ENCODE measurements at places on chromosomes 6 and 20.

GRCh38 chr6:155389130-155389529 lies 66.5 kb downstream of the NOX3 start:
- DNase-seq, result no peak

DNA sequence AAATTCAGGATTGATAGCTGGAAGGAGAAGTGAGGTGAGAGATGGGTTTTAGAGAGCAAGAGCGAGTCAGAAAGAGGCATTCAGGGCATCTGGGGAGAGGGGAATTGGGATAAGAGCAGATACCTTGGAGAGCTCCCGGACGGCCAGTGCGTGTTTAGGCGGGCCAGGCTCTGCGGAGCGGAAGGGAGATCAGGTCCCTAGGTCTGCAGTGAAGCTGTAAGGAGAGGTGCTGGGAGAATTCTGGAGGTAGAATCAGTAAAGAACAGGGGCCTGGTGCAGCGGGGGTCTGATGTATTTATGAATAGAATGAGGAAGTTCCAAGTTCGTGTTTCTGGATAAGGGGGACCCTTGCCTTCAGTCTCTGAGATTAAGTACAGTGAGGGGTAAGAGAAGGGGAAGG lies 47.4 kb upstream of the FAM83D start:
- no peak for DNase-seq

GRCh38 chr6:148240861-148241477 lies 101.7 kb upstream of the SASH1 start:
- no peak for DNase-seq

GRCh38 chr20:22720206-22720605 lies 135.8 kb upstream of the FOXA2 start:
- no peak for DNase-seq

GRCh38 chr20:57819691-57820380 lies 110.0 kb upstream of the PMEPA1 start:
- DNase-seq, result no peak

GRCh38 chr6:45433533-45434380 lies 56.0 kb upstream of the SUPT3H start:
- no peak for DNase-seq

- no peak for DNase-seq
Measured at GRCh38 chr6:25130518-25130917, 148.7 kb upstream of the CARMIL1 start.

GRCh38 chr6:6545616-6546317 lies 42.8 kb upstream of the LY86 start:
- DNase-seq, result no peak

All from NCI-H1417 treated with DMSO at 0.1 percent for 48 hours (cell line).